Stimulated activated naive CD4-positive, alpha-beta T cell treated with Interleukin-2 at 50 U/mL for 16 hours (primary cell): ENCODE measurements at places on chromosomes 13 and 19.

DNA sequence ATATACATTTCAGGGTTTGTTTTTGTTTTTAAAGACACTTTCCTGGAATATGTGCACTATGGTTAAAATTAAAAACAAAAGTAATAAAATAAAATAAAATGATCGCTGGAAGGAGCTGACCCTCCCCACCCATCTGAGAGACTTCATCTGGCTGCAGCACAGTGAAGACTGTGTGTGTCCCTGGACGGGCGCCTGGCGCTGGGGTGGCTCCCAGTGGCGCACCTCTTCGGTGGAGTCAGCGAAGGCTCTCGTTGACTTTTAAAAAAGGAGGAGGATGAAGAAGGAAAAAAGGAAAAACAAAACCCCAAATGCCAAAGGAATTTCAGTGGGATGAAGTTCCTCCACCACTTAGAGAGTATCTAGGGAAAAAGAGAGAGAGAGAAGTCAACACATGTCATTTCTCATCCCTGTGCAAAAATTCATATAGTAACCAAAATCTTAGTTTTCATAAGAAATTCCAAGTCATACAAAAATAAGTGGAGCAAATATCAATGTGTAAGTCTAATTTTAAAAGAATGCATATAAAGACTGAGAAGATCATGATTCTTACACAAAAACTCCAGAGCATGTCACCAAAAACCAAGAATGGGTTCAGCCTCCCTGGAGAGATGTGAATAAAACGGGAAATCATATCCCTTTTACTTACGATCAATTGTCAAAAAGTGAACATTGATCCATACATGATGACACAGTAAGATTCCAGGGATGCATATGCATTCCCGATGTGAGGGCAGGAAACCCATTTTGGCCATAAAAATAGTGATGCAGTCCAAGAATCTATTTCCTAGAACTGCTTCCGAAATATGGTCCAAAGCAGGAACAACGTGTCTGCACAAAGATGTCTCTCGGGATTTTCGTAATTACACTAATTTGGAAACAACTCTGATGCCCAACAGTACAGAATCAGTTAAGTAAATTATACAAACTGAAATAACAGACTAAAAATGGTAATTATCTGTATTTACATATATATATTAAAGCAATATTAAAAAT, 123.8 kb downstream of the STK24 start:
- no peak for DNase-seq

GRCh38 chr13:28609926-28610325, 49.0 kb upstream of the POMP start:
- no peak for DNase-seq

GRCh38 chr13:44710576-44710975, 134.4 kb upstream of the TSC22D1 start:
- DNase-seq = no peak

DNA sequence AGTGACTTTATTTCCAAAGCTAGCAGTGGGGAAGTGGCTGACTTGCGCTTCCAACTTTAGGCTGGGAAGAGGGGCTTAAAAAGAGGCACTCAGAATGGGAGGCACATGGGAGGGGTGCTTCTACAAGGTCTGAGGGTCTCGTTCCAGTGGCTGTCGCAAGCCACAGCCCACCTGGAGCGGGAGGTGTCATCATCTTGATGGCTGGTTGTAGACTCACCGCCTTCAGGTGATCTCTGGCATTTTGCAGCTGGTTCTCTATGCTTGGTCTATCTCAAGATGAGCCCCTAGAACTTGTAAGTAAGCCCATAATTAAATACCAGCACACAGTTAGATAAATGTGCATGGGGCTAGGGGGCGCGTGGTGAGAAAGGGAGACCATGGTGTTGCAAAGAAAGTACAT, 9.2 kb downstream of the TEX29 start:
- DNase-seq = no peak
